WTC11 (cell line): ENCODE measurements at places on chromosomes 7 and 10. TPM values are rescaled to one million over a fixed set of nuclear protein-coding genes. Genes with fewer than 3 reads are reported as not detected.

The TRIM50 gene
- 0.15 to 0.16 TPM in 2 of 3 replicates, not detected in the other for total RNA-seq

The FAM131B gene
- total RNA-seq: 24.0 to 26.3 TPM (median 25.3 TPM) in 3 replicates

The ABI1 gene
- total RNA-seq: 27.9 to 33.9 TPM (median 29.3 TPM) in 3 replicates

The BHLHA15 gene
- total RNA-seq: 2.7 to 3.3 TPM (median 2.8 TPM) in 3 replicates

The NAT16 gene
- total RNA-seq: 0.32 to 0.62 TPM (median 0.39 TPM) in 3 replicates

The TDRD1 gene
- total RNA-seq: 0.57 to 0.70 TPM (median 0.69 TPM) in 3 replicates

The CRYGN gene
- 1.0 to 1.6 TPM (median 1.5 TPM) in 3 replicates for total RNA-seq

The LIPK gene
- not detected in 3 replicates for total RNA-seq

The INHBA gene
- 0.16 to 1.0 TPM (median 0.44 TPM) in 3 replicates for total RNA-seq

The PTF1A gene
- total RNA-seq: 0.11 TPM in 1 of 3 replicates, not detected in the others

The SLC13A1 gene
- total RNA-seq: 0.04 TPM in 1 of 3 replicates, not detected in the others

The MCM7 gene
- 306 to 351 TPM (median 315 TPM) in 3 replicates for total RNA-seq

The ACHE gene
- 6.4 to 7.7 TPM (median 6.6 TPM) in 3 replicates for total RNA-seq

The SPAM1 gene
- total RNA-seq: not detected in 3 replicates

The ACTL6B gene
- total RNA-seq: 0.96 to 1.3 TPM (median 0.99 TPM) in 3 replicates

The DOCK1 gene
- total RNA-seq: 52.1 to 58.4 TPM (median 55.8 TPM) in 3 replicates

The BUD23 gene
- 80.5 to 91.9 TPM (median 84.4 TPM) in 3 replicates for total RNA-seq

The GPER1 gene
- total RNA-seq: 0.28 to 0.87 TPM (median 0.41 TPM) in 3 replicates

The TWIST1 gene
- total RNA-seq: 0.23 to 0.37 TPM in 2 of 3 replicates, not detected in the other

The HMX2 gene
- total RNA-seq: 0.59 to 1.7 TPM (median 1.4 TPM) in 3 replicates

The TRPV6 gene
- total RNA-seq: 0.63 to 2.0 TPM (median 0.80 TPM) in 3 replicates

The SFTPA1 gene
- total RNA-seq: 3.8 to 7.6 TPM (median 4.4 TPM) in 3 replicates

The SPDYE6 gene
- total RNA-seq: not detected in 3 replicates

The ATOH7 gene
- total RNA-seq: 0.30 to 0.44 TPM (median 0.31 TPM) in 3 replicates

The TMEM140 gene
- total RNA-seq: 0.11 to 0.14 TPM in 2 of 3 replicates, not detected in the other

The PVRIG gene
- total RNA-seq: 0.37 to 0.55 TPM in 2 of 3 replicates, not detected in the other

The FAM237B gene
- total RNA-seq: not detected in 3 replicates

The GIMAP2 gene
- total RNA-seq: 0.15 to 0.37 TPM (median 0.18 TPM) in 3 replicates

The SRRT gene
- 209 to 238 TPM (median 233 TPM) in 3 replicates for total RNA-seq

The NYAP1 gene
- 6.2 to 7.6 TPM (median 6.7 TPM) in 3 replicates for total RNA-seq

The RBP3 gene
- not detected in 3 replicates for total RNA-seq

The PLXNA4 gene
- 0.41 to 0.81 TPM (median 0.46 TPM) in 3 replicates for total RNA-seq

The ANKRD61 gene
- total RNA-seq: not detected in 3 replicates

The ANKRD2 gene
- not detected in 3 replicates for total RNA-seq

The PKD1L1 gene
- total RNA-seq: 0.07 to 0.16 TPM (median 0.09 TPM) in 3 replicates

The SH2D4B gene
- total RNA-seq: 0.04 to 0.09 TPM in 2 of 3 replicates, not detected in the other

The ARPC1B gene
- 63.3 to 70.2 TPM (median 66.2 TPM) in 3 replicates for total RNA-seq

The GBF1 gene
- total RNA-seq: 29.8 to 32.4 TPM (median 32.1 TPM) in 3 replicates

The PRLHR gene
- total RNA-seq: not detected in 3 replicates

The MAD1L1 gene
- 43.8 to 47.8 TPM (median 46.7 TPM) in 3 replicates for total RNA-seq

The GRM8 gene
- total RNA-seq: 2.1 to 2.4 TPM (median 2.3 TPM) in 3 replicates

The EEPD1 gene
- 6.6 to 7.8 TPM (median 7.4 TPM) in 3 replicates for total RNA-seq

The CALCR gene
- total RNA-seq: 0.81 to 1.3 TPM (median 1.2 TPM) in 3 replicates

The AKR1C8 gene
- not detected in 3 replicates for total RNA-seq

The DNAJC12 gene
- total RNA-seq: 0.94 to 1.8 TPM (median 1.5 TPM) in 3 replicates

The KCP gene
- 2.5 to 2.9 TPM (median 2.7 TPM) in 3 replicates for total RNA-seq

The ZPBP gene
- not detected in 3 replicates for total RNA-seq
